CD4-positive, alpha-beta T cell treated with Interleukin-17A for 4 hours (primary cell): ENCODE measurements at places on chromosomes 3 and 15.
A peak's percentile ranks its signal among the peaks of the same experiment; 100 is the strongest.

DNA sequence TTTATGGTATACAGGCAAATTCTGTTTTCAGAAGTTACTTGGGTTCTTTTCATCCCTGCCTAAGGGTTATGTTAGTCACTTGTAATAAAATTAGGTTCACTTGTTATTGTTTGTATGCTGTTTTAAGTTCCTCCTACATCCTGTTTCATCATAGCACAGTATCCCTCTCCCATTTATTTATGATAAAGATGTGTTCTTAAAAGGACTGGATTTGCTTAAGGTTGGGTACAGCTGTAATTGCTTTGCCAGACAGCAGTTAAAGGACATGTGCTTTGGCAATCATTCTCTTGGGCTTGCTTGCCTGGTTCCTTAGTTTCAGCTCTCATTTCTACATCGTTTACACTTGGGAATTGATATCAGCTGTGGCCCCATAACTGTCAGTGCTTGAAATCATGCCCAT lies 11.7 kb downstream of the ATP2C1 start:
- DNase-seq = no peak

DNA sequence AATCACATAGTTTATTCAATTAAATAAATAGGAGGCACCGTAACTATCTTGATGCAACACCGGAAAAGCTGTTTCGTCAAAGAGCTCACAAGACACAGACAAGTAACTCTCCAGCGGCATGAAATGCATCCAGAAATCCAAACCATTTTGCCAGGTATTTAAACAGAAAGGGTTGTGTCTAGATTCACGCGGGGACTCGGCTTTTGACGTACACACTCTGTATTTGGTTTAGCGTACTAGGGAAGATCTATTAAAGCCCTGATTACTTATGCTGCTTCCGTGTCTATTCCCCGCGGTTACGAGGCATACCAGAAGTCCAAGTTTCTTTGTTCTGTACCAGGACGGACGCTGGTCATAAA lies 718 bp downstream of the BNIP2 start:
- DNase-seq = peak; percentile 21

DNA sequence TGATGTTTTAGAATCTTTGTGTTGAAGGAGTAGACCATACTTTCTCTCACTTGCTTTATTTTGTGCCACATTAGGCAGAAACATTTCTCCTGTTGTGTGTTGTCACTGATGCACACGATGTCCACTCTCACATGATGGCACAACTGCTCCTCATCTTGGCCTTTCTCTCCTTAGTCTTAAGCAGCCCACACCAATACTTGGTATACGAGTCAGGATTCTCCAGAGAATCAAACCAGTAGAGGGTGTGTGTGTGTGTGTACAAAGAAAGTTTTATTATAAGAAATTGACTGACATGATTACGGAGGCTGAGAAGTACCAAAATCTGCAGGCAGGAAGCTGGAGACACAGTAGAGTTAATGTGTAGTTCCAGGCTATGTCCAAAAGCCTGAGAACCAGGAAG lies 187.1 kb downstream of the ALCAM start:
- DNase-seq = no peak

DNA sequence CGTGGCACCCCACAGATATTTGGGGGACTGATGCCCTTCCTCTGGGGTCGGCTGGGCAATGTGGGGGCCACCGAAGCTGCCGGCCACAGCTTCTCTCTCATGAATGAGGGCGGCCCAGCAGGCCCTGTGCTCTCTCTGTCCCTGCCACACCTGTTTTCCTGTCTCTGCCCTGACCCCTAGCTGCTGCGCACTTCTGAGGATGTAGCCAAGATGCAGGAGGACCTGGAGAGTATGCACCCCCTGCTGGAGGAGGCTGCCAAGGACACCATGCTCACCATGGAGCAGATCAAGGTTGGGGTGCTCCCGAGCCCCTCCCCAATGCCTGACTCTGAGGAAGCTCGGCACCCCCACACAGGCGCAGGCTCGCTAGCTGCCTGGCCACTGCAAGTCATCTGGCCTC lies 59.7 kb downstream of the SEMA3G start:
- no peak for DNase-seq

GRCh38 chr15:94476686-94477085 lies 245.3 kb downstream of the MCTP2 start:
- no peak for DNase-seq

DNA sequence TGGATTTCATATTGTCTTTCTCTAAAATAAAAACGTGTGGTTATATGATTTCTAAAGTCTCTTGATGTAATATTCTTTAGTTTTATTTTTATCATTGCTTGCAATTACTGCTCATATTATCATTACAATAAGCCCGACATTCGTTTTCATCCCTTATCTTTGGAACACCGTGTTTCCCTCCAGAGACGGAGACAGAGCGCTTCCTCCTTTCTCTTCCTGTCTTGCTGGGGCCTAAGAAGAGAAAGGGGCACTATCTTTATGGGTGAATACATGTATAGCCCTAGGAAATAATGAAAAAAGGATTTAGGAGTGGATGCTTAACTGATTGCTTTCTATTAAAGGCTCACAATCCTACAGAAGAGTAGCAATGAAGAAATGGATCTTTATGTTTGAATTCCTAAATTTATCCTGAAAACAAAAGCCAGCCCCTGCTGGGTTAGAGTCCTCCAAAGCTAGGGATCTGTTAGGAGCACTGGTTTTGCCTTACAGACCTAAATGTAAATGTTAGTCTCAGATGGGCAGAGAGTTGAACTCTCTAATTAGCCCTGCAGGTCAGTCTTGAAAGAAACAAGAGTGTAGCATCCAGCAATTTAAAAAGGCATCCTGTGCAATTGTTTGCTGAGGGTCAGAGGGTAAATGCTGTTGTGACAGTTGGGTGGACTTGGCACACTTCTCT lies 145.1 kb downstream of the TP63 start:
- no peak for DNase-seq

GRCh38 chr3:144431134-144431533 lies 459.5 kb downstream of the DIPK2A start:
- DNase-seq = no peak

DNA sequence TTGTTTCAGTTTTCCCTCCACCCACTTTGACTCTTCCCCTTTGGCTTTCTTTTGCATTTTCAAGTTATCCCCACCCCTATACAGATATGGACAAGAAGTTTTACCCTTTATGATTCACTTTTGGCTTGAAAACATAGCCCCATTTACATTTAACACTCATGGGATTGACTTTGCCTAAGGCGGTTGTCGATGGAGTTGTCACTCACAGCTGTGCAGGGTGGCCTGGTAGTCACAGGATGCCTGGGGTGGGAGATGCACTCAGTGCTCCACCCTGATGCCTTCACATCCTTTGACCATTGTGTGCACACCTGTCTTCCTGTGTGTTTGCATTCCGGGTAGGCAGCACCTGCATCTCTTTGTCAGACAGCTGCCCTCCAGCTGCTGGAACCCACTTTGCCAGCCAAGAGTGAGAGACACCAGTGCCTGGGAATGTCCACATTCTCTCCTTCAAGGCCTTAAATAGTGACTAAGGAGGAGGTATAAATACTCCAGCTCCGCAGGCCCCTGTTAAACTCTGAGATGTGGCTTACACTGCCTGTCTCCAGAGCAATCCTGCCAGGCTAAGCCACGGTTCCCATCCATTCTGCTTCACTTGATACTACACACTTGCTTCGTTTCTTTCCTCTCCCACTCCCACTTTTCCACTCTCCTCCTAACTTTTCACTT lies 191.5 kb upstream of the SLC24A5 start:
- DNase-seq = no peak

GRCh38 chr15:75131269-75131643 lies 70.4 kb upstream of the C15orf39 start:
- DNase-seq = no peak
